ENCODE measurements at places on chromosomes 12 and 14. TPM values are rescaled to one million over a fixed set of nuclear protein-coding genes. Genes with fewer than 3 reads are reported as not detected.
A peak's percentile ranks its signal among the peaks of the same experiment; 100 is the strongest.

Gene KLRC1
- total RNA-seq, result not detected

DNA sequence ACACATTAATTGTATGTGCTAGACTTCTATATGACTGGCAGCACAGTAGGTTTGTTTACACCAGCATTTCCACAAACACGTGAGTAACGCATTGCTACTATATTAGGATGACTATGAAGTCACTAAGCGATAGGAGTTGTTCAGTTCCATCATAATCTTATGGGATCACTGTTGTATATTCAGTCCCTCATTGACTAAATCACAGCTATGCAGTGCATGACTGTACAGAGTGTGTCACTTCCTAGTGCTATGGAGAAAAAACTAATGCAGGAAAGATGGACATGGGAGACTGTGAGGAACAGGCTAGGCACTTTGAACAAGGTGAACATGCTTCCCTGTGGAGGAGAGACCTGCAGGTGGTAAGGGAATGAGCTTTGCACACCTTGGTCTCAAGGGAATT, 259.8 kb downstream of the NUAK1 start:
- no peaks in the 10 kb centered on the region for H3K36me3 ChIP-seq
- no peak overlapping the region for H3K27ac ChIP-seq
- no peaks in the 10 kb centered on the region for H3K27me3 ChIP-seq
- H3K4me1 ChIP-seq, result no peaks in the 10 kb centered on the region
- DNase-seq, result no peak

GRCh38 chr14:33150666-33151428, 212.2 kb downstream of the NPAS3 start:
- no peaks in the 10 kb centered on the region for H3K36me3 ChIP-seq
- peaks cover 5% of the 10 kb centered on the region for H3K4me1 ChIP-seq
- no peak overlapping the region for H3K4me3 ChIP-seq
- DNase-seq, result no peak

Gene ARHGEF25
- 20.0 TPM for total RNA-seq

Gene SYNDIG1L
- 1.1 TPM for total RNA-seq

DNA sequence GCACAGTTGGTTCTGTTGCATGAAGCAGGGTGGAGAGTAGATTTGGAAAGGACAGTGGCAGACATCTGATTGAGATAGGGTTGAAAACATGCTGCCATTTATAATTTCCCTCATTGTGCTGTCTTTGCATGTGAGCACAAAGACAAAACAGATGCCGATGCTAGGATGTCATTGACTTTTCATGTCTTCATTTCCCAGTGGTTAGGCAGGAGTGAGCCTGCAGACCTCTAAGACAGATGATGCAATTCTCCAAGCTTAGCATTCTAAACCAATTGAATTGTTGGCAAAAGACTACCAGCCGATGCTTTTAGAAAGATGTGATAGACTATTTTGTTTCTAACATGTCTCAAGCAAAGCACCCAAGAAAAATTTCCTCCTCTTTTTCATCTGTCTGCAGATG, 37.1 kb upstream of the PELI2 start:
- no peak overlapping the region for H3K27ac ChIP-seq
- peaks cover 7% of the 10 kb centered on the region for H3K36me3 ChIP-seq
- no peaks in the 10 kb centered on the region for H3K27me3 ChIP-seq
- peaks cover 44% of the 10 kb centered on the region for H3K4me1 ChIP-seq

DNA sequence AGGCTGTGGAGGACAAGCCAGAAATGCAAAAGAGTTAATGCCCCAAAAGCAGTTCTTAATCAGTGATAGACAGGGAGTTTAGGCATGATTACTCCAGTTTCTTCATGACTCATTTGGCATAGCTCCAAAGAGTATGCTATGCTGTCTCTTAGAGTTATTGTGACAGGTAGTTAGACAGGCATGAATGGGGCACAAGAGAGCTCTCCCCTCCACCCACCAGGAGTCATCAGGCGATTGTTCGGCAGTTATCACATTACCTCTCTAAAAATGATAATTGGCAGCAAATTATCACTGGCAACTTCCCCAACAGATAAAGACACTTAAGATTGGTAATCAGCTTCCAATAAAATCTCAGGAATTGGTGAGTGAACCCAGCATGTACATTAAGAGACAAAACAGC, 320.1 kb downstream of the DAD1 start:
- no peak overlapping the region for H3K27ac ChIP-seq
- peaks cover 13% of the 10 kb centered on the region for H3K4me1 ChIP-seq
- no peak for DNase-seq
- H3K27me3 ChIP-seq, result peaks cover 2% of the 10 kb centered on the region
- no peaks in the 10 kb centered on the region for H3K36me3 ChIP-seq

Gene TESPA1
- total RNA-seq, result 0.95 TPM

GRCh38 chr14:52131640-52132320, 62.9 kb upstream of the NID2 start:
- H3K36me3 ChIP-seq, result peaks cover 4% of the 10 kb centered on the region
- H3K4me1 ChIP-seq, result peaks cover 9% of the 10 kb centered on the region
- DNase-seq, result peak; percentile 89
- H3K4me3 ChIP-seq, result no peak overlapping the region

DNA sequence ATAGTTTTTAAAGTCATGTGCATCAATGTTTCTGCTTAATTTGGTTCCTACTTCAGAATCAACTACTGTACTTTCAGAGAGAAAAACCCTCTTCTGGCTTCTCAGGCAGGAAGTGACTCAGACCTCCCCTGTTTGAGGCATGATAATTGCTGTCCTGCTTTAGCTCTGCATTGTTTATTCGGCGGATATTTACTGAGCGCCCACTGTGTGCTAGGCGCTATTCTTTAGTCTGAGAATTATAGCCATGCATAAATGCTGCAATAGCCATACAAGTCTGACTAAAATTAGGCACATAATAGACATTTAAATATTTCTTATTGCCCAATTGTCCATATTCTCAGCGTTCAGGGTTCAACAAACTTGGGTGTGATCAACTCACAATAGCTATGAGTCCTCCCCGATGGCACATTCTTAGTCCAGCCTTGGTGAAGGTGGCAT, 6.1 kb upstream of the AMIGO2 start:
- H3K27me3 ChIP-seq, result no peaks in the 10 kb centered on the region
- peak overlapping the region; percentile 64 for H3K27ac ChIP-seq
- H3K4me3 ChIP-seq, result no peak overlapping the region
- DNase-seq, result no peak
- H3K36me3 ChIP-seq, result no peaks in the 10 kb centered on the region

Gene KLC1
- 220 TPM for total RNA-seq

GRCh38 chr14:71175491-71175890, 268.2 kb downstream of the PCNX1 start:
- H3K4me1 ChIP-seq, result no peaks in the 10 kb centered on the region
- no peak overlapping the region for H3K27ac ChIP-seq

Gene SERPINA1
- total RNA-seq, result not detected

GRCh38 chr14:63611078-63611477, 30.6 kb downstream of the WDR89 start:
- peaks cover 1% of the 10 kb centered on the region for H3K27me3 ChIP-seq
- H3K27ac ChIP-seq, result no peak overlapping the region
- no peak overlapping the region for H3K4me3 ChIP-seq

- H3K27ac ChIP-seq, result no peak overlapping the region
- H3K36me3 ChIP-seq, result no peaks in the 10 kb centered on the region
- DNase-seq, result peak; percentile 41
- H3K4me1 ChIP-seq, result no peaks in the 10 kb centered on the region
- H3K27me3 ChIP-seq, result peaks cover 2% of the 10 kb centered on the region
- H3K4me3 ChIP-seq, result no peak overlapping the region
Observed at GRCh38 chr12:114013575-114014345, 47.6 kb upstream of the RBM19 start.

DNA sequence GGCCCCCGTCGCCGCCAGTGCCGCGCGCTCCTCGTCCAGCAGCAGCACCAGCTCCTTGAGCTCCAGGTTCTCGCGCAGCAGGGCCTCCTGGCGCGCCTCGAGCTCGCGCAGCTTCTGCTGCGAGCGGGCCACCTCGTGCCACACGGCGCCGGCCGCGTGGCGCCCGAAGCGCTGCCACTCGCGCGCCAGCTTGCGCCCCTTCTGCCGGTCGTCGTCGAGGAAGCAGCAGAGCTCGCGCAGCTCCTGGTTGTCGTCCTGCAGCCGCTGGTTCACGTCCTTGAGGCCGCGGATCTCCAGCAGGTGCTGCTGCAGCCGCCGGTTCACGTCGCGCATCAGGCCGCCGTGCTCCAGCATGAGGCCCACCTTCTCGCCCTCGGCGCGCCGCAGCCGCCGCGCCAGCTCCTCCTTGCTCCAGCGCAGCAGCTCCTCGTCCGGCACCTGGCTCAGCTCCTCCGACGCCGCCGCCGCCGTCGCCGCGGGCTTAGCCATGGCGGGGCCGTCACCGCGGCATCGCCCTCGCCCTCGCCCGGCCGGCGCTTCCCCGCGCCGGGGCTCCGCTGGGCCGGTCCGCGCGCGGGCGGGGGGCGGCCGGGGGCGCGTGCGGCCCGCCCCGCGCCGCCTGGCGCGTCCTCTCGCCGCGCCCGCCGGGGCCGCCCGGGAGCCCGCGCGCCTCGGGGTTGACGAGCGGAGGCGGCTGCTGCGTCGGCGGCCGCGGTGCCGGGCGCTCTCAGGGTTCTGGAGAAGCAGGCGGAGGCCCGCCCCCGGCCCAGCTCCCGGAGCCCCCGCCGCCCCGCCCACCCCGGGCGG, at the start of gene CCDC85C:
Gene CCDC85C, minus strand, starts transcription at position 737 of the 807 bp plus-strand sequence. Its CDS starts 248 bp downstream, at position 489.
- peak; percentile 54 for DNase-seq
- H3K27me3 ChIP-seq, result peaks cover 15% of the 10 kb centered on the region
- peaks cover 9% of the 10 kb centered on the region for H3K36me3 ChIP-seq
- peaks cover 40% of the 10 kb centered on the region for H3K4me1 ChIP-seq
- no peak within 1 kb of the TSS for H3K27ac ChIP-seq

Gene PIWIL1
- not detected for total RNA-seq

DNA sequence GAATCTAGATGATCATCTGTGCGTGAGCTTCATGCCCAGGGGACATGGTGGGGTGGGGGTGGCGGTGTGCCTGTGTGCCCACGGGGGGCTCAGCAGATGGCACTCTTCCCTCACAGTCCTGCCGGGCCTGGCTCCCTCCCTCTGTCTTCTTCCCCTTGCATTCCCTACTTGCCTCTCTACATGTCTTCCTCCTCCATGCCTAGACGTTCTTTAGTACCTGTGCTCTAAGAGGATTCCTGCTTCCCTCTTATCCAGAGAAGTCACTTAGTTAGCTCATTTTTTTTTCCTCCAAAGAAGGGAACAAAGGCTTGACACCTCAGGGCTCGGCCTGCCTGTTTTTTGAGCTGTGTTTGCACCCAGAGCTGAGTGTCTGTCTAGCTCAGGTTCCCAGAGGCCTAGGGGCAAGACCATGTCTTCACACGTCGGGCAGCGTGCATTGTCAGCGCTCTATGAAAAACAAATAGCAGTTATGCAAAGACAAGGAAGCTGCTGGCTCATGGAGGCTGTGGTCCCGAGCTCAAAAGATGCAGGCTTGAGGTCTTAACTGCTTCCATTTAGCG, 48.8 kb downstream of the NINJ2 start:
- no peak overlapping the region for H3K4me3 ChIP-seq
- no peaks in the 10 kb centered on the region for H3K36me3 ChIP-seq
- H3K4me1 ChIP-seq, result peaks cover 49% of the 10 kb centered on the region
- no peak for DNase-seq

GRCh38 chr12:91555436-91556415, 373.1 kb upstream of the DCN start:
- no peaks in the 10 kb centered on the region for H3K36me3 ChIP-seq
- H3K27ac ChIP-seq, result no peak overlapping the region
- no peak overlapping the region for H3K4me3 ChIP-seq
- no peaks in the 10 kb centered on the region for H3K4me1 ChIP-seq

GRCh38 chr12:89084751-89085150, 267.6 kb downstream of the DUSP6 start:
- H3K27me3 ChIP-seq, result peaks cover 5% of the 10 kb centered on the region
- H3K4me1 ChIP-seq, result peaks cover 57% of the 10 kb centered on the region
- no peak for DNase-seq
- H3K36me3 ChIP-seq, result no peaks in the 10 kb centered on the region
- H3K27ac ChIP-seq, result no peak overlapping the region

Gene RD3L
- not detected for total RNA-seq

- H3K4me1 ChIP-seq, result peaks cover 7% of the 10 kb centered on the region
- H3K36me3 ChIP-seq, result no peaks in the 10 kb centered on the region
- H3K4me3 ChIP-seq, result no peak overlapping the region
Observed at GRCh38 chr12:64544371-64545080, 65.8 kb upstream of the RASSF3 start.

DNA sequence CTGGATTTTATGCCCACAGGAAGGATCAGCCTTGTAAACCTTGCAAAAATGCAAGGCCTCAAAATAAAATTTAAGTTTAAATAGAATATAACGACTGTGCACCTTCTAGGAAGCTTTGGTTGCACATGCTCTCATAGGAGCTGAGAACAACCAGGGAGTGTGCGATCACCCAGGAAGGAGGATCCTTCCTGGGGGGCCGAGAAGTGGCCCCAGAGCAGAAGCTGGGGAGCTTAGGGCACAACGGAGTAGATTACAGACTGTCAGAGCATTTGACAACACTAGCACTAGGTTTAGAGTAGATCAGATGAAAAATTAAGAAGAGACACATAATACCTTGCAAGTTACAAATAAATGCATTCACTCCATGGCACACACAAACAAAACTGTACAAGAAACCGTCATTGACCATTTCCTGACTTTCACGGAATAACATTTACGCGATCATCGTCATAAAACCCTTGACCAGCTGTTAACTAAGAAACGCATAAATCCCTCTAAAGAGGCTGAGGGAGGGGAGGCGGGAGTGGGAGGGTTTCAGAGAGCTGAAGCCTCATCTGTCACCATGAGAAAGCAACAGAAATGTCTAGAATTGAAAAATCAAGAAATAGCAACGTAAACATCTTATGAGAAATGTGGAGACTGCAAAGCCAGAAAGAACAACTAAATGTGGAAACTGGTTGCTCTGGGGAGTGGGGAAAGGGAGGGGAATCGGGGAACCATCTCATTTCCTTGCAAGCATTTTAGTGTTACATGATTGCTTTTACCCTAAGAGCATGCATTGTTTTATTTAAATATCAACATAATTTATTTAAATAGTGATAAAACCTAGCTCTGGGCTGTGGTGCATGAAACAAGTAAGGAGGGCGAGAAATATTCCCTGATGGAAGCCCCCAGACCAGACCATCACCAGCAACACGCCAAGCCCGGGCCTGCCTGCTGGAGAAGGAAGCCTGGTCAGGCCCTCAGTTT, 13.1 kb upstream of the CCDC85C start:
- H3K4me3 ChIP-seq, result peak overlapping the region; percentile 42
- H3K27me3 ChIP-seq, result peaks cover 4% of the 10 kb centered on the region
- DNase-seq, result no peak
- peaks cover 44% of the 10 kb centered on the region for H3K4me1 ChIP-seq
- no peaks in the 10 kb centered on the region for H3K36me3 ChIP-seq
- H3K27ac ChIP-seq, result peak overlapping the region; percentile 61

Gene TSPAN11
- total RNA-seq, result 3.6 TPM

Gene PRB2
- not detected for total RNA-seq

Gene RNASE7
- not detected for total RNA-seq

- H3K27ac ChIP-seq, result no peak overlapping the region
- H3K27me3 ChIP-seq, result peaks cover 1% of the 10 kb centered on the region
- DNase-seq, result no peak
- H3K4me3 ChIP-seq, result no peak overlapping the region
Observed at GRCh38 chr14:87081004-87081403, 912.0 kb downstream of the GALC start.

- H3K27ac ChIP-seq, result no peak overlapping the region
- no peaks in the 10 kb centered on the region for H3K27me3 ChIP-seq
- no peaks in the 10 kb centered on the region for H3K4me1 ChIP-seq
- DNase-seq, result no peak
- no peak overlapping the region for H3K4me3 ChIP-seq
Observed at GRCh38 chr14:41973178-41973577, 366.5 kb downstream of the LRFN5 start.

- peaks cover 18% of the 10 kb centered on the region for H3K36me3 ChIP-seq
- peak within 1 kb of the TSS; percentile 99 for H3K27ac ChIP-seq
- peaks cover 15% of the 10 kb centered on the region for H3K4me1 ChIP-seq
- H3K27me3 ChIP-seq, result peaks cover 4% of the 10 kb centered on the region
Observed at GRCh38 chr14:23034498-23035302, at the start of gene PSMB5. Gene PSMB5, minus strand, starts transcription at chr14:23034900. Its CDS starts 19 bp downstream, at chr14:23034881.

All from endothelial cell (in vitro differentiated cells).